ENCODE measurements at places on chromosomes 1 and 21.

GRCh38 chr21:42403611-42404231 lies at the start of gene UBASH3A:
UBASH3A (plus strand) TSS chr21:42403902; CDS start chr21:42403946, 44 bp downstream.
- no peaks in the 10 kb centered on the region for H3K36me3 ChIP-seq
- peak within 1 kb of the TSS; percentile 16 for H3K4me3 ChIP-seq
- H3K4me1 ChIP-seq = no peaks in the 10 kb centered on the region
- no peak for DNase-seq
- H3K27ac ChIP-seq = no peak within 1 kb of the TSS

DNA sequence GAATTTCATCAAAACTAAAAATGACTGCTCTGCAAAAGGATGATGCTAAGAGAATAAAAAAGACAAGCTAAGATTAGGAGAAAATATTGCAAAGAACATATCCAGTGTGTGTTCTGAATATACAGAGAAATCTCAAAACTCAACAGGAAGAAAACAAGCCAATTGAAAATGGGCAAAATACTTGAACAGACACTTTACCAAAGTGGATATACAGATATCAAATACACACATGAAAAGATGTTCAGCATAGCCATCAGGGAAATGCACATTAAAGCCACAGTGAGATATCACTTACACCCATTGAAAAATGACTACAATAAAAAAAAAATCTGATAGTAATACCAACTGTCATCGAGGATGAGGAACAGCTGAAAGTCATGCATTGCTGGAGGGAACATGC lies 21.3 kb downstream of the PRMT2 start:
- H3K27me3 ChIP-seq = no peaks in the 10 kb centered on the region
- DNase-seq = no peak
- no peak overlapping the region for H3K4me3 ChIP-seq
- H3K4me1 ChIP-seq = no peaks in the 10 kb centered on the region

GRCh38 chr1:178537382-178538090 lies 24.6 kb downstream of the TEX35 start:
- no peak for DNase-seq
- H3K4me3 ChIP-seq = no peak overlapping the region
- H3K27me3 ChIP-seq = no peaks in the 10 kb centered on the region
- no peak overlapping the region for H3K27ac ChIP-seq
- no peaks in the 10 kb centered on the region for H3K36me3 ChIP-seq

DNA sequence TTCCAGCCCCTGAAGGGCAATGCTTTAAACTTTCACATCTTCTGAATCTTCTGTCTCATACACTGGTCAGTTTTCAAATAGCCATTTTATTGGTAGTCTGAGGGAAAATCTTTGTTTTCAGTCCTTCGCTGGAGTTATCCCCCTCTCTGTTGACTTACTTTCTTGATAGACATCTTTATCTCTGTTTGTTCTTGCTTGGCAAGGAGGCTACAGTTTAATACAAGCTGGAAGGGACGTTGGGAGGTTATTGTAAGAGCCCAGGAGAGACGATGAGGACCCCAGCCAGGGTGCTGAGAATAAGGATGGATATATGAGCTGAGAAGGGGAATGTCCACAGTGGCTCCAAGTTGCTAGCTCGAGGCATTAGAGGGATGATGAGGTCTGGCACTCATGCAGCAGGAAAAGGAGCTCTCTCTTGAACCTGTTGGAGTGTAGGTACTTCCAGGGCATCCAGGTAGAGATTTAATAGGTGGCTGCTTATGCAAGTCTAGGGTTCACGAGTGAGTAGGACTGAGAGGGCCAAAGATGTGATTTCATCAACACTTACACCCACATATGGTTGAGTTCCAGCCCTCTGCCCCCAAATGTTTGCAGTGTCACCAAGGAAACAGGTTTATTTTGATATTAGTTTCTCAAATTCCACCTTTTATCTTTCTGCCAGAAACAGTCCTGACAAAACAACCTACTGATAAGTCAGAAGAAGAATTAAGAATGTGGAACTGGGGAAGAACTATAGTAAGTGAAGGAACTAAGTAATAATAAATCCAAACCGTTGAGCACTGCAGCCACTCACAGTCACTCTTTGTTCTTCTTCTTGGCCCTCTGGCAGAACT lies 237.3 kb upstream of the PROX1 start:
- no peak for DNase-seq
- no peak overlapping the region for H3K27ac ChIP-seq
- H3K4me1 ChIP-seq = no peaks in the 10 kb centered on the region
- H3K4me3 ChIP-seq = no peak overlapping the region
- no peaks in the 10 kb centered on the region for H3K36me3 ChIP-seq

- no peak overlapping the region for H3K27ac ChIP-seq
- H3K4me3 ChIP-seq = no peak overlapping the region
- DNase-seq = no peak
- H3K36me3 ChIP-seq = peaks cover 23% of the 10 kb centered on the region
- peaks cover 18% of the 10 kb centered on the region for H3K4me1 ChIP-seq
- no peaks in the 10 kb centered on the region for H3K27me3 ChIP-seq
Observed at GRCh38 chr1:182580736-182581135, 8.3 kb downstream of the RNASEL start.

DNA sequence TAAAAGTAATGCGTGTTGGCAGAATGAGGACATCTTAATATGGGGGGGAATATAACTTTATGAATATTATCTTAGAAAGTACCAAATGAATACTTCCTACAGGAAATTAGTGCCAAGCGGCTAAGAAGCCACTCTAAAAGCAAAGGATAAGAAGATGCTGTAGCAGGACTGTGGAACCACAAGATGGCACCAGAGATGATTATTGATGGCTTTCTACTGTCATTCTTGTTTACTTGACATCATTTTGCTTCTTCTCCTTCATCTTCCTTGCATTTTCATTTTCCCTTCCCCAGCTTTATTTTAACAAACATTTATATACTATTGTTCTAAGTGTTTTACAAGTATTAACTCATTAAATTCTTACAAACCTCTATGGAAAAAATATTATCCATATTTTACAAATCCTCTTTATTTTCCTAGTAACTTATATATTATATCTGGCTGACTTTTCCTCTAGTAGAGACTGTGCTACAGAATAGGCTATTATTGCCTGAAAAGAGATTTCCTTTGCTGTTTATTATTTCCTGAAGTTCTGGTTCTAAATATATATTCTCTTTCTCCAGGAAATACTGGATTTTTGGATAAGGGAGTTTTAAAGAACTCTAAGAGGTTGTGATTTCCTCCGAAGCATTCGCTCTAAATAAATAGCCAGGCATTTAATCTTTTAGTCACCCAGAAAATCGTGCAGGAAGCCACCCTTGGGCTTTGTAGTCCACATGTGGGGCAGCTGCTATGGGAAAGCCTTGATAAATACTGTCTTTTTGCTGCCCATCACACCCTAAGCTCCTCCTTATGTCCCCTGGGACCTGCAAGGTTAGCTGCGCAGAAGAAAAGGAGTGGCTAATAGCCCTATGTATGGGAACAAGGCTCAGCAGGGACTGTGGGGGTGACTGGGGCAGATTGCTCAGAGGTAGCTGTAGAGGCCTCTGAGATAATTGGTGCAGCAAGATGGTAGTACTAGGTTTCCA lies 69.8 kb downstream of the TPR start:
- DNase-seq = no peak
- H3K27ac ChIP-seq = no peak overlapping the region
- no peak overlapping the region for H3K4me3 ChIP-seq
- H3K4me1 ChIP-seq = no peaks in the 10 kb centered on the region
- H3K27me3 ChIP-seq = no peaks in the 10 kb centered on the region

DNA sequence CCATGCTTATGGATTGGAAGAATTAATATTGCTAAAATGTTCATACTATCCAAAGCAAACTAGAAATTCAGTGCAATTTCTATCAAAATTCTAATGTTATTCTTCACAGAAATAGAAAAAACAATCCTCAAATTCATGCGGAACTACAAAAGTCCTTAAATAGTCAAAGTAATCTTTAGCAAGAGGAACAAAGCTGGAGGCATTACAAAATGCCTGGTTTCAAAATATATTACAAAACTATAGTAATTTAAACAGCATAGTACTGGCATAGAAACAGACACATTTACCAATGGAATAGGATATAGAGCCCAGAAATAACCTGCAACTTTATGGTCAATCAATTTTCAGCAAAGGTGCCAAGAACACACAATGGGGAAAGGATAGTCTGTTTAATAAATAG lies 3.8 kb downstream of the CTSS start:
- no peaks in the 10 kb centered on the region for H3K27me3 ChIP-seq
- H3K36me3 ChIP-seq = no peaks in the 10 kb centered on the region
- H3K4me1 ChIP-seq = peaks cover 4% of the 10 kb centered on the region
- no peak overlapping the region for H3K4me3 ChIP-seq
- DNase-seq = no peak

- H3K36me3 ChIP-seq = no peaks in the 10 kb centered on the region
- peaks cover 18% of the 10 kb centered on the region for H3K4me1 ChIP-seq
- no peak overlapping the region for H3K4me3 ChIP-seq
- H3K27me3 ChIP-seq = no peaks in the 10 kb centered on the region
- DNase-seq = no peak
Observed at GRCh38 chr1:94986783-94987182, 59.9 kb upstream of the CNN3 start.

DNA sequence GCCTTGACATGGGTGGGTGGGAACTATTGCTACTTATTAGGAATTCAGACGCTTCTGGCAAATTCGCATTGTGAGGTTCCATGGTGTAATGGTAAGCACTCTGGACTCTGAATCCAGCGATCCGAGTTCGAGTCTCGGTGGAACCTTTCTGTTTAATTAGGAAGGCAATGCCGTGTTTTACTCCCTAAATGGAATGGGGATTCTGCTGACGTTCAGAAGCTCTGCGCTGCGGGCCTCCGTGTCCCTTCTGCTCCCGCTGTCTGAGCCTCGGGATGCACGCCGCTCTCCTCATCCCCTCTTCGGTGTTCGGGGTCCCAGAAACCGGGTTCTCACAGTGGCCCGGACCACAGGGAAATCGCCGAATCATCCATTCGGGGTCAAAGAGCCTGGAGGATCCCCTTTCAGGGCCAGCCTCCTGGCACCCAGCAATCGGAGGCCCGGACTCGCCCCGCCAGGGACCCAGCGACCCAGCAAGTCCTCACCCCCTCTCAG lies 280.3 kb downstream of the FAM72C start:
- H3K4me1 ChIP-seq = no peaks in the 10 kb centered on the region
- no peak overlapping the region for H3K4me3 ChIP-seq
- H3K27ac ChIP-seq = no peak overlapping the region
- H3K27me3 ChIP-seq = no peaks in the 10 kb centered on the region
- H3K36me3 ChIP-seq = no peaks in the 10 kb centered on the region

- H3K4me3 ChIP-seq = no peak overlapping the region
- no peaks in the 10 kb centered on the region for H3K4me1 ChIP-seq
- no peaks in the 10 kb centered on the region for H3K36me3 ChIP-seq
- H3K27ac ChIP-seq = no peak overlapping the region
- no peak for DNase-seq
Observed at GRCh38 chr1:37009521-37009920, 24.8 kb downstream of the GRIK3 start.

DNA sequence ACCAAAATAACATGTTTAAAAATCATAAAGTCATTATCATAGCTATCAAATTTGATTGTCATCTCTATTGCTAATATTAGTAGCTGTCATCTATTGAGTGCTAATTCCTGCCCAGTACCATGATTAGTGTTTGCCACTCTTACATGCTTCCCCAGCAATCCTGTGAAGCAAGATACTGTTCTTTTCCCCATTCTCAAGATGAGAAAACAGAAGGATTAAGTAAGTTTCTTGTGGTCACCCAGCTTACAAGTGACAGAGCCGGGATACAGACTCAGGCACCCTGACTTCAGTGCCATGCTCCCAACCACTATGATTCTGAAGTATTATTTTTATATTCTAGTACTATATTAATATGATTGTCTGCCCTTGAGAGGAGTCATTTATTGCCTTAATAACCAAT lies 36.5 kb downstream of the LRRC8C start:
- no peak overlapping the region for H3K4me3 ChIP-seq
- peaks cover 19% of the 10 kb centered on the region for H3K4me1 ChIP-seq
- DNase-seq = no peak
- no peaks in the 10 kb centered on the region for H3K27me3 ChIP-seq
- no peaks in the 10 kb centered on the region for H3K36me3 ChIP-seq
- H3K27ac ChIP-seq = no peak overlapping the region

DNA sequence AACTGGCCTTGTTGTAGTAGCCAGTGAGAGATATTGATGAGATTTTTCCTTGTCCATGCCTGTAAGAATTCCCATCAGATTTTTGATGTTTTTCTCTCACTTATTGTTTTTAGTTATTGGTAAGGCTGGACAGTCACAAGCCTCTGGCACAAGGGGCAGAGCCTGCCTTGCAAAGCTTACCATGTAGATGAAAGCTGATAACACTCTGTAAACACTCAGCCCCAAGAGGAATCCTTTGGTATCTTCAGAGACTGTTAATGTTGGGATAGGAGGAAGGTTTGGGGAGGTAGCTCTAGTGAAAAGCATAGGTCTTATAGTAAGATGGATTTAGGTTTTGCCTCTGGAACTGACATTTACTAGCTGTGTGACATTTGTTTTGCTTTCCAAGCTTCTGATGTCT lies 37.7 kb downstream of the MARK1 start:
- peaks cover 11% of the 10 kb centered on the region for H3K4me1 ChIP-seq
- H3K27me3 ChIP-seq = no peaks in the 10 kb centered on the region
- H3K4me3 ChIP-seq = no peak overlapping the region
- no peaks in the 10 kb centered on the region for H3K36me3 ChIP-seq
- DNase-seq = no peak

GRCh38 chr1:213017447-213018273 lies 2.0 kb upstream of the ANGEL2 start:
- no peak for DNase-seq
- peaks cover 19% of the 10 kb centered on the region for H3K4me1 ChIP-seq
- no peak overlapping the region for H3K27ac ChIP-seq
- H3K4me3 ChIP-seq = no peak overlapping the region
- no peaks in the 10 kb centered on the region for H3K36me3 ChIP-seq

GRCh38 chr1:70383483-70383882 lies 27.6 kb upstream of the CTH start:
- no peaks in the 10 kb centered on the region for H3K4me1 ChIP-seq
- no peaks in the 10 kb centered on the region for H3K27me3 ChIP-seq
- H3K27ac ChIP-seq = no peak overlapping the region
- no peak for DNase-seq

DNA sequence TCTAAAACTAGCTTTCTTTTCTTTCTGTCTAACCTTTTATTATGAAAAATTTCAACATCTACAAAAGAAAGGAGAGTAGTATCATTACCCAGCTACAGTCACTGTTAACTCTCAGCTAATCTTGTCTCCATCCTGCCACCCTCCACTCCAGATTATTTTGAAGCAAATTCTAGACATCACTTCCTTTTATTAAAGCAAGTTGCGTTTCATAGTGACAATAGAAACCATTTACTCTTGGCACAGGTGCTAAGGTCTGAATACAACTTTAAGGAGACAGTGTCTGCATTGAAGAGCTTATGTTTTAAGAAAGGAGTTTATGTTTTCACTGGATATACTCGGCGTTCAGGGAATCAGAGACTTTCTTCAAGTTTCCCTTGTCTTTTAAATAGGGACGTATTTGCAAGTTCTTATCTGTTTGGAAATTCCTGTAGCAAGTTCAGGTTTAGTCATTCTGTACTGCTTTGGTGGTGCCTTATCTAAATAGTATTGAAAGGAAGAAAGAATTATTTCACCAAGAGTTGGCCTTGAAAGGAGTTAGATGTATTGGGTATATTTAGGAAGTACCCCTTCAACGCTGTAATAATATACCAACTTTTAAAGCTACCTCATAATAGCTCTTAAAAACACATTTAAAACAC lies 42.7 kb downstream of the ITSN1 start:
- H3K4me3 ChIP-seq = peak overlapping the region; percentile 45
- no peaks in the 10 kb centered on the region for H3K27me3 ChIP-seq
- no peaks in the 10 kb centered on the region for H3K36me3 ChIP-seq
- H3K27ac ChIP-seq = peak overlapping the region; percentile 74
- no peak for DNase-seq
